GM23248 (cell line): ENCODE measurements at places on chromosomes 4 and X. TPM values are rescaled to one million over a fixed set of nuclear protein-coding genes. Genes with fewer than 3 reads are reported as not detected.

DNA sequence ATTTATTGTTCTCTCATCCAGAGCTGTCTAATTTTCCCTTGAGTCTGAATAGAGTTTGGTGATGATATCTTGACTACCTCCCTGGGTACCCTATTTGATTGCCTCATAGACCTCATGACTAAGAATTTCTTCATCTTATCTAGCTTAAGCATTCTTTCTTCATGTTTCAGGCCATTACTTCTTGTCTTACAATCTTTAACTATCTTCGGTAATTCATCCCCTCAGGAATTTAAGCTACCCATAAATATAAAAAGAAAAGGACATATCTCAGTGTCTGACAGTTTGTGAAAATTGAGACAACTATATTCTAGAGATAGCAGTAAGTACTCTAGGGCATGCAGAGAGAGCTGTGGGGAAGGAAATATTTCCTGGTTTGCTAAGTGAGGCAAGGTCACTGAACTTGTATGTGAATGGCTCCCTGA, 466.1 kb upstream of the GRID2 start:
- no peaks in the 10 kb centered on the region for H3K27me3 ChIP-seq
- no peak for DNase-seq
- no peaks in the 10 kb centered on the region for H3K4me1 ChIP-seq
- H3K36me3 ChIP-seq = no peaks in the 10 kb centered on the region

The NHS gene
- total RNA-seq = 4.8 and 5.6 TPM in 2 replicates

The ADGRG2 gene
- under 0.01 TPM in 1 of 2 replicates, not detected in the other for total RNA-seq

DNA sequence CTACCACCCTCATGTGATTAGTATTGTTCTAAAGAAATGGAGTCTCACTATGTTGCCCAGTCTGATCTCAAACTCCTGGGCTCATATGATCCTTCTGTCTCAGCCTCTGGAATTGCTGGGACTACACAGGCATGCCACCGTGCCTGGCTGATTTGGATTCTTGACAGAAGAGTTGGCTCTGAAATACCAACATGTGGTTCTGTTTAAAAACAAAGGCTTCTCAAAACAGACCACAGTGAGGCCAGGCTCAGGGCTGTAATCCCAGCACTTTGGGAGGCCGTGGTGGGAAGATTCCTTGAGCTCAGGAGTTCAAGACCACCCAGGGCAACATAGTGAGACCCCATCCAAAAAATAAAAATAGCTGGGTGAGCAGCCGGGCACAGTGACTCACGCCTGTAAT, 126.7 kb downstream of the DHRSX start:
- H3K27ac ChIP-seq = no peak overlapping the region
- 0 out of 2 replicates have a peak, but pooled peaks cover 4% of the 10 kb centered on the region for H3K4me1 ChIP-seq
- peak; percentile 67 for DNase-seq
- no peaks in the 10 kb centered on the region for H3K36me3 ChIP-seq
- H3K27me3 ChIP-seq = no peaks in the 10 kb centered on the region

GRCh38 chr4:153794006-153794405, 5.1 kb upstream of the SFRP2 start:
- no peak overlapping the region for H3K4me3 ChIP-seq
- no peak overlapping the region for H3K27ac ChIP-seq
- DNase-seq = no peak
- no peaks in the 10 kb centered on the region for H3K36me3 ChIP-seq
- peaks cover 34% of the 10 kb centered on the region for H3K27me3 ChIP-seq

DNA sequence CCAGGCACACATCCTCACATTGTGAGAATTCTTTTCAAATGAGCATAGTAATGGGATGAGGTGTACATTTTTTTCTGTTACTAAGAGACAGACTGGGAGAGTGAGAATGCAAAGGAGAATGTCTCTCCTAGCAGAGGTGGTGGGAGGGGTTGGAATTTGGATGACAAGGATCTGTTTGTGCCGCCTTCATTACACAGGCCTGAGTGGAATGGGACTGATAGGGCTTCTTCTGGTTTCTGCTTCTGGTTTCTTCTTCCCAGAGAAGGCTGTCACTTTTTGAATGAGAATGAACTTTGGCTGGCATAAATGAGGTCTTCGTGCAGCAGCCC, 55.4 kb downstream of the C4orf51 start:
- DNase-seq = peak; percentile 97
- H3K4me1 ChIP-seq = peaks cover 38% of the 10 kb centered on the region
- peak overlapping the region; percentile 100 for H3K27ac ChIP-seq
- H3K27me3 ChIP-seq = no peaks in the 10 kb centered on the region
- no peaks in the 10 kb centered on the region for H3K36me3 ChIP-seq
- peak overlapping the region; percentile 76 for H3K4me3 ChIP-seq

DNA sequence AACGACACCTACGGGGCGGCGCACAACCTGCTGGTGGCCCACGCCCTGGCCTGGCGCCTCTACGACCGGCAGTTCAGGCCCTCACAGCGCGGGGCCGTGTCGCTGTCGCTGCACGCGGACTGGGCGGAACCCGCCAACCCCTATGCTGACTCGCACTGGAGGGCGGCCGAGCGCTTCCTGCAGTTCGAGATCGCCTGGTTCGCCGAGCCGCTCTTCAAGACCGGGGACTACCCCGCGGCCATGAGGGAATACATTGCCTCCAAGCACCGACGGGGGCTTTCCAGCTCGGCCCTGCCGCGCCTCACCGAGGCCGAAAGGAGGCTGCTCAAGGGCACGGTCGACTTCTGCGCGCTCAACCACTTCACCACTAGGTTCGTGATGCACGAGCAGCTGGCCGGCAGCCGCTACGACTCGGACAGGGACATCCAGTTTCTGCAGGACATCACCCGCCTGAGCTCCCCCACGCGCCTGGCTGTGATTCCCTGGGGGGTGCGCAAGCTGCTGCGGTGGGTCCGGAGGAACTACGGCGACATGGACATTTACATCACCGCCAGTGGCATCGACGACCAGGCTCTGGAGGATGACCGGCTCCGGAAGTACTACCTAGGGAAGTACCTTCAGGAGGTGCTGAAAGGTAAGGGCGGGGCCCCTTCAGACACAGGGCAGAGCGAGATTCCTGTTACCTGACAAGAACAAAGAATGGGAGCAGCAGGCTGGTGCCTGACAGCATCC, 11.7 kb downstream of the RPL9 start:
- H3K36me3 ChIP-seq = peaks cover 21% of the 10 kb centered on the region
- DNase-seq = peak; percentile 82
- no peak overlapping the region for H3K27ac ChIP-seq

The TRIM2 gene
- total RNA-seq = 26.4 and 32.4 TPM in 2 replicates

The MAGEA6 gene
- not detected in 2 replicates for total RNA-seq

The SHROOM3 gene
- 44.6 and 50.7 TPM in 2 replicates for total RNA-seq

The CYBB gene
- not detected in 2 replicates for total RNA-seq

DNA sequence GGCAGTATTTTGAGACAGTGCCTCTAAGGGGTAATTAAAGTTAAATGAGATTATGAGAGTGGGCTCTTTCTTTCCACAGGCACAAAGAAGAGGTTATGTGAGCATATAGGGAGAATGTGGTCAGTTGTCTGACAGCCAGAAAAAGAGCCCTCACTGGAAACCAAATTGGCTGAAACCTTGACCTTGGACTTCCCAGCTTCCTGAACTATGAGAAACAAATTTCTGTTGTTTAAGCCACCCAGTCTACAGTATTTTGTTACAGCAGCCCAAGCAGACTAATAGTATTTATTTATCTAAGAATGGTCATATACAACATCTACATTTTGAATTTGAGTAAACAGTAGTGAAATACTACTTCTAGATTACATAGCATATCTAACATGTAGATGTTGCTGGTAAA, 473.8 kb downstream of the IL15 start:
- no peak overlapping the region for H3K4me3 ChIP-seq
- H3K4me1 ChIP-seq = no peaks in the 10 kb centered on the region
- peaks cover 13% of the 10 kb centered on the region for H3K36me3 ChIP-seq

DNA sequence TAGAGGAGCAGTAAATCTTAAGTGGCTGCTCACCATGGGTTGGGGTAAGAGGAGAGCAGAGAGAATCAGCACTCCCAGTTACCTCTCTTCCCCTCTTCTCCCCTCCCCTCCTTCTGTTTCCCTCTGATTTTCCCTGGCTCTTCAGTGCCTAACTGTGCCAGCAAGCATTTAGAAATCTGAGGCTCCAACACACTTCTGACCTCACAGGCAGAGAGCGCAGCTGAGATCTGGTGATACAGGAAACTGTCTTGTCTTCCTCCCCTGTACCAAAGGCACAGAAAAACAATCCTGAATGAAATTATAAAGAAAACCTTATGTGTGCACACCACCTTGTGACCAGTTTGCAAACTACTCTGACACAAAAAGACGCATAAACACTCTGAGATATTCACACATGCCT, 82.4 kb upstream of the SMIM10 start:
- peak overlapping the region; percentile 24; the same call in 1 of the 2 replicates for H3K27ac ChIP-seq
- H3K4me1 ChIP-seq = no peaks in the 10 kb centered on the region; the same call in 1 of the 2 replicates
- DNase-seq = peak; percentile 54
- no peak overlapping the region for H3K4me3 ChIP-seq

The CLNK gene
- not detected in 2 replicates for total RNA-seq

The NPNT gene
- not detected in 2 replicates for total RNA-seq

The LUZP4 gene
- total RNA-seq = not detected in 2 replicates

- H3K27ac ChIP-seq = no peak overlapping the region
- no peak for DNase-seq
- H3K4me3 ChIP-seq = no peak overlapping the region
- peaks cover 4% of the 10 kb centered on the region for H3K4me1 ChIP-seq
Measured at GRCh38 chrX:65712005-65712806, 44.8 kb downstream of the MSN start.

The TXK gene
- not detected in 2 replicates for total RNA-seq

The MAGEA2B gene
- total RNA-seq = not detected in 2 replicates

DNA sequence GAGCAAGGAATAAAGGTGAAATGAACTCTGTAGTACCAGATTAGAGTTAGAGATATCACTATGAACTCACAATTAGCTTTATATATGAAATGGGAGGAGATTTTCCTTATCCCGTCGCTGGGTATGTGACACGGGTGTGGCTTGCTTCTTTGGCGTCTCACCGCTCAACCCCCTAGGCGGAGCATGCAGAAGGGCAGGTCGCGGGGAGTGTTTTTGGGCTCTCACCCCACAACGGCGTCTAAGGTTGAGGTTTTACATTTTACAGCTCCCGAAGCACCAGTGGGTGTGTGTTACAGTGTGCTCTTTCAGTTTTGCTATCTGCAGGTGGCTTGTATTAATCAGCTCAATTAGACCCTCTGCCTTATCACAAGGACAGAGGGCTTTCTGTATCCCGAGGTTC, 42.1 kb upstream of the MAGEB10 start:
- no peak for DNase-seq
- no peaks in the 10 kb centered on the region for H3K27me3 ChIP-seq

DNA sequence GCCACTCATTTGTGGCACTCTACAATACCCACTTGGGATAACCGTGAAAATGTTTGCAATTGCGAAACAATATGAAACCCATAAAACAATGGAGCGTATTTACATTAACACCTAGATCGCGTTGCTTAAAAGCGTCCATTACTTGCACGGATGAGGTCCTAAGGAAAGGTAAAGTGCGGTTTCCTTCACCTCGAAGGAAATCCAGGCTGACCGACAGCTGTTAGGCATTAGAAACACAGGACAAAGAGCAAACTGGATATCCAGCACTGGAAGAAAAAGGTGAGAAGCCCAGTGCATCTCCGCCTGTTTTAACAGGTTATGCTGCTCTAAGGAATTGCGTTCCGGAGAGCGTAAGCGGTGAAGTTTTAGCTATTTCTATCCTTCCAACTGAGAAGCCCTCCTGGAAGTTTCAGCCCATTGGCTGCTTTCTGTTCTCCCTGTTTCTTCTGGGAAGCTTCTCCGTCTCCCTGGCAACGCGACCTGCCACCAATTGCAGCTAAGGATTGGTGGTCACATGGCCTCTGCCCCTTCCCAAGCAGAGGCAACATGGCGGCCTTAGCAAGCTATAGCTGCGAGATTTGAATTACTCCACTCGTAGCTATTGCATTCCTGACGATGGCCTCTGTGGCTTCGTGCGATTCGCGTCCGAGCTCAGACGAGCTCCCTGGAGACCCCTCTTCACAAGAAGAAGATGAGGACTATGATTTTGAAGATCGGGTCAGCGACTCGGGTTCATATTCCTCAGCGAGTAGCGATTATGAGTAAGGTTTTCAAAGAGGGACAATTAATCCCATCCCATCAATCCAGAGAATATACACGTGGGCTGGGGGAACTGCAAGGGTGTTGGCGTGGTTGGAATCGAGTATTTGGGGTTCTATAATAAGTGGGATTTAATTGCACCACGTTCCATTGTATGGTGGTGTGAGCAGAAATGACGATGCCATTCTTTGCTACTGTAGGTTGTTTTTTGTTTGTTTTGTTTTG, at the start of gene INTU:
Gene INTU (plus strand): TSS at position 538 of the 984 bp plus-strand sequence. CDS start 78 bp downstream, at position 616.
- peak within 1 kb of the TSS; percentile 78 for H3K27ac ChIP-seq
- H3K36me3 ChIP-seq = no peaks in the 10 kb centered on the region
- H3K27me3 ChIP-seq = no peaks in the 10 kb centered on the region
- DNase-seq = peak; percentile 99
- H3K4me1 ChIP-seq = peaks cover 15% of the 10 kb centered on the region

The MMRN1 gene
- total RNA-seq = not detected in 2 replicates

The STOX2 gene
- total RNA-seq = not detected in 2 replicates

- H3K27ac ChIP-seq = peak overlapping the region; percentile 84
- DNase-seq = peak; percentile 57
- peaks cover 6% of the 10 kb centered on the region; the same call in 1 of the 2 replicates for H3K4me1 ChIP-seq
Measured at GRCh38 chrX:40581336-40581920, 658 bp downstream of the ATP6AP2 start.

GRCh38 chrX:32489125-32489524, 722.2 kb downstream of the DMD start:
- H3K36me3 ChIP-seq = no peaks in the 10 kb centered on the region
- DNase-seq = no peak
- H3K4me3 ChIP-seq = no peak overlapping the region
- no peak overlapping the region for H3K27ac ChIP-seq

- DNase-seq = no peak
- H3K27me3 ChIP-seq = no peaks in the 10 kb centered on the region
- no peak overlapping the region for H3K4me3 ChIP-seq
- H3K4me1 ChIP-seq = no peaks in the 10 kb centered on the region
- no peak overlapping the region for H3K27ac ChIP-seq
Measured at GRCh38 chr4:14518136-14518535, 484.1 kb upstream of the CPEB2 start.

The AMMECR1 gene
- 17.1 and 17.2 TPM in 2 replicates for total RNA-seq

DNA sequence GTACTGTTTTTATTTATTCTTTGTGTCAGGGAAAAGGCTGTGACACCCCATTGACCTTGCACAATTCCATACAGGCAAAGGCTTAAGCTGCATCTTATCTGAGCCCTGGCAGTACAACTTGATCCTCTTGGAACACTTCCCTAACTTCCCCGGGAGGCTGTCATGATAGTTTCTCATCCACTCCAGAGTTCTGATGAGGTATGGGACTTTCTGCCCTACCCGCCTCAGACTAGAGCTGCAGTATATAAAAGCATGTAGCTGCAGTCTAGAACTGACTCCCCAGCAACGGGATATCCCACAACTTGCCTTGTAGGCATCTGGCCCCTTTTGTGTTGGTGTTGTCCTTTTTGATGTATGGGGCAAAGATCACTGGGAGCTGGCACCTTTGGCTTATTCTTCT, 72.7 kb downstream of the FNIP2 start:
- H3K4me1 ChIP-seq = no peaks in the 10 kb centered on the region
- H3K36me3 ChIP-seq = 0 out of 2 replicates have a peak, but pooled peaks cover 3% of the 10 kb centered on the region
- H3K27ac ChIP-seq = no peak overlapping the region
- H3K27me3 ChIP-seq = no peaks in the 10 kb centered on the region

The ARMCX4 gene
- 1.8 and 2.3 TPM in 2 replicates for total RNA-seq

- no peaks in the 10 kb centered on the region for H3K4me1 ChIP-seq
- H3K27ac ChIP-seq = no peak overlapping the region
- no peaks in the 10 kb centered on the region for H3K36me3 ChIP-seq
- H3K4me3 ChIP-seq = no peak overlapping the region
Measured at GRCh38 chrX:10197279-10198210, 40.8 kb downstream of the CLCN4 start.

- H3K36me3 ChIP-seq = no peaks in the 10 kb centered on the region
- no peaks in the 10 kb centered on the region for H3K27me3 ChIP-seq
Measured at GRCh38 chrX:153732401-153732800, 7.7 kb downstream of the ABCD1 start.
